ENCODE measurements at places on chromosomes 7 and 10.

DNA sequence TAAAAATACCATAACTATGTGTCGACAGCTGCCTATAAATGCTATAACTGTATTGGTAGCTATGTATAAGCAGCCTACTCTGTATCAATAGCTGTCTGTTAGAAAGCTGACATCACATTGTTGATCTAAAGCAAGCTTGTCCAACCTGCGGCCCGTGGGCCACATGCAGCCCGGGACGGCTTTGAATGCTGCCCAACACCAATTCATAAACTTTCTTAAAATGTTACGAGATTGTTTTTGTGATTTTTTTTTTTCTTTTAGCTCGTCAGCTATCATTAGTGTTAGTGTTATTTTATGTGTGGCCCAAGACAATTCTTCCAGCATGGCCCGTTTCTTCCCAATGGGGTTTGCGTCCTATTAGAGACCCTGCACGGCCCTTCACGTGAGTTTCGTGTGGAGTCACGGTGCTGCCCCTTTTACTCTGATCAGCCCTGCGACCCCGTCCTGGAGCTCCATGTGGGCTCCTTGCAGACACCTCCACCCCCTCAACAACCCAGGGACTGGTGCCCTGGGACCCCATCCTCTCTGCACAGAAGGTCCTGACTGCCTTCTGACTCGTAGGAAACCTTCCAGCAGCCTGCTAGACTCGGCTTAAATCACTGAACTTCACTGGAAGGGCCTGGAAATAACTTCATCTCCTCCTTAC is 4.5 kb upstream of the PRKAR1B start:
- no peak for DNase-seq

DNA sequence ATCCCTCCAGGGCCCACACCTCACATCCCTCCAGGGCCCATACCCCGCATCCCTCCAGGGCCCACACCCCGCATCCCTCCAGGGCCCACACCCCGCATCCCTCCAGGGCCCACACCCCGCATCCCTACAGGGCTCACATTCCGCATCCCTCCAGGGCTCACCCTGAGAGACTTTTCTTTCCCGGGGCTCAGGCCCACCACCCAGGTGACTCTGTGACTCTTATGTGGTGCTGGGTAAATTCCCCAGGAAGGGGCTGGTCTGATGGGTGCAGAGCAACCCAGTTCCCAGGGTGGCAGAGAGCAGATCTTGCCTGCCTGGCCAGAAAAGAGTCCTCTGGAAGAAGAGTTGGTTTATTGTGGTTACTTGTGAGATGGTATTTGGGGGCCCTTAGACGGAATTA is 290.7 kb downstream of the TCERG1L start:
- DNase-seq: no peak

- no peak for DNase-seq
These were observed 151.0 kb upstream of the ZNF92 start for GRCh38 chr7:65222655-65223054.

DNA sequence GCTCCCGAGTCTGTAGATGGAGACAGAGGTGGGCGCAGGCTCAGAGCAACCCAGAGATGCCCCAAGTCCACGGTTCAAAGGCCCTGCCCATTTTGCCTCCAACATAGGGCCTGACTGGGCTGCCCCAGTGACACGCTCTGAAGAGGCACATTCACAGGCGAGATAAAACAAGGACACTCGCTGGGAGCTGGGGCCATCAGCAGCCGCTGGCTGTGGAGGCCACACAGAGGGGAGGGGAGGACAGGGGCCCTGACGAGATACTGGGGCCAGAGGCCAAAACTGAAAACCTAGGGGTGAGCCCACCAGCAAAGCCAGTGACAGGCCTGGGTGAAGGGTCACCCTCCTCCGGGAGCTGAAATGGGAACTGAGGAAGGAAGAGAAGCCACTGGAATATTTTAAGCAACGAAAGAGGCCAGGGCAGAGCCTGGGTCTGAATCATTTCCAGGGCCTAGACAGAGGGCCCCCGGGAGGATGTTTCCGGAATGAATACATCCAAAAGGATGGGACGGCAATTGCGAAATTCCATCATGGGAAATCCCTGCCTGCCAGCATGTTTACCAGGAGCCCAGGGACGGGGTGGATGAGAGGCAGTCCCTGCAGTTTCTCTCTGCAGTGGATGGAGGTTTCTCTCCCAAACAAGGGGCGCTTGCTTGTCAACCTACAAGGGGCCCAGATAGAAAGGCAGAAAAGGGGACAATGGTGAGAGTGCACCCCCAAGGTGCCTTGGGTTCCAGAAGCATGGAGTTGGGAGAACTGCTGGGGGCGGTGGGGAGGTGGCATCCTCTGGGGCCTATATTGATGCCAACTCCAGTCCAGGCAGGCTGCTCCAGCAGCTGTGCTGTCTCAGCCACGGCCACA is 29.0 kb upstream of the HSPA12A start:
- no peak for DNase-seq

GRCh38 chr10:93992400-93993030 is 1.2 kb upstream of the PLCE1 start:
- no peak for DNase-seq

DNA sequence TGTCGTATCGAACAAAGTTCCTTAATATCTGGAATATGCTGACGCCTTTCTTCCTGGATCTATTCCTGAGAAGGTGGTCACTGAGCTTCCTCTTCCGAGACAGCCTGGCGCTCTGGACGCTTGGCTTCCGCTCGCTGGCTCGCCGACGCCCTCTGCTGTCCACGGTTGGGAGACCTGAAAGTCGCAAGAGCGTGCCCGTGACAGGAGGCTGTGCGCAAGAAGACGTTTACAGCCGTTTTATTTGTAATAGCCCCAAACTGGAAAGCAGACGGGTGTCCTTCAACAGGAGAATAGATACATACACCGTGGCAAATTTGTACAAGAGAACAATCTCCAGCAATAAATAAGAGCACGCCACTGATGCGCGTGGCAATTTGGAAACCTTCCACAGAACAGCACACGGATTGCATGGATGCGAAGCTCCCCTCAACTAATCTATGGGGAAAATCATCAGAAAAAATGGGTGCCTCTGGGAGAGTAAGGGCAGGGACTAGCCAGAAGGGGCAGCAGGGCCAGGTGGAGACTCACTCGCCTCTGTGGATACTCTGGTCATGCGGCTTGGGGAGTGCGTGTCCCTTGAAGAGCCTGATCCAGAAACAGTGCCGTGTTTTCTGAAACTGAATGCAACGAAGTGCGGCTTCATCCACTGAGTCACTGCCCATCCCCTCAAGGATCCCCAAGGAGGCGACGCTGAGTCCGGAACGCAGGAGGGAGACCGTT is 41.5 kb upstream of the BNIP3 start:
- DNase-seq: peak; percentile 64

DNA sequence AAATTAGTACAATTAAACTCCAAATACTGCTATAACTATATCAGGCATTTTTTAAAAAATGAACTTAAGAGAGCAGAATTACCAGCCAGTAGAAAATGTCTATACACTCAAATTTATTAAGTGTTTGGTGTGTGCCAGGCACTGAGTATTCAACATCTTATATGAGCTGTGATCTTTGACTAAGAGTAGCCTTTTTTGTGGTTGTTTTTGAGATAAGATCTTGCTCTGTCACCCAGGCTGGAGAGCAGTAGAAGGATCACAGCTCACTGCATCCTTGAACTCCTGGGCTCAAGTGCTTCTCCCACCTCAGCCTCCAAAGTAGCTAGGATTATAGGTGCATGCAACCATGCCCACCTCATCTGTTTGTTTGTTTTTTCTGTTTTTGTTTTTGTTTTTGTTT is 102.5 kb upstream of the CELF2 start:
- no peak for DNase-seq

DNA sequence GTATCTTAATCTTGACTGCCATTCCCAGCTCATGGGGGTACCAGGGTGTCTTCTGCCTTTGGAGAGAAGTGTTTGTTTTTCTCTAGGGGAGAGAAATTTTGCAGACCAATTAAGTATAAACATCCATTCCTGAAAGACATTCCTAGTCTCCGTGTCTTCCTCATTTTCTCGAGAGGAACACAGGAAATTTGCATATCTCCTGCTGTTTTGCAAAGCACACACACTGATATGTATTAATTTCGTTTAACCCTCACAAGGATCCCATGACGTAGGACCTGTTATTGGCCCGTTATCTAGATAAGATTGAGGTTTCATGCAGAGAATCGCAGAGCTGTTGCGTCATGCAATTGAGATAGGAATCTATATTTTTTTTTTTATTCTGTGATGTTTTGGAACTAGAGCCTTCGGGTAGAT is 944 bp downstream of the RHBDD2 start:
- DNase-seq: no peak

DNA sequence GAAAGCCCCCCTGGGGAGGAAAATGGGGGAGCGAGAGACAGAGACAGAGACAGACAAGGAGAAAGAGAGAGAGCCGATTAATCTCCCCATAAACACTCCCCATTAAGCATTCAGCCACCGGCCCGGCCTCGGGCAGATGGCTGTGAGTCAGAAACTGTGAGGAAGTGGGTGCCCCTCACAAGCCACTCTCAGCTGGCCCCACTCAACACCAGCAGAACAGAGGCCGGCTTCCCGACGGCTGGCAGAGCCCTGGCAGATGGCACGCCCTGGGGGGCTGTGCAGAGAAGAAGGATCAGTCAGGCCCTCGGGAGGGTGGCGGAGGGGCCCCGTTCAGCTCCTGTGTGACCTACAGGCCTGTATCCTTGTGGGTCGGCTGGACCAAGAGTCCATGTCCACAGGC is 41.2 kb downstream of the CAMK2B start:
- DNase-seq: no peak

DNA sequence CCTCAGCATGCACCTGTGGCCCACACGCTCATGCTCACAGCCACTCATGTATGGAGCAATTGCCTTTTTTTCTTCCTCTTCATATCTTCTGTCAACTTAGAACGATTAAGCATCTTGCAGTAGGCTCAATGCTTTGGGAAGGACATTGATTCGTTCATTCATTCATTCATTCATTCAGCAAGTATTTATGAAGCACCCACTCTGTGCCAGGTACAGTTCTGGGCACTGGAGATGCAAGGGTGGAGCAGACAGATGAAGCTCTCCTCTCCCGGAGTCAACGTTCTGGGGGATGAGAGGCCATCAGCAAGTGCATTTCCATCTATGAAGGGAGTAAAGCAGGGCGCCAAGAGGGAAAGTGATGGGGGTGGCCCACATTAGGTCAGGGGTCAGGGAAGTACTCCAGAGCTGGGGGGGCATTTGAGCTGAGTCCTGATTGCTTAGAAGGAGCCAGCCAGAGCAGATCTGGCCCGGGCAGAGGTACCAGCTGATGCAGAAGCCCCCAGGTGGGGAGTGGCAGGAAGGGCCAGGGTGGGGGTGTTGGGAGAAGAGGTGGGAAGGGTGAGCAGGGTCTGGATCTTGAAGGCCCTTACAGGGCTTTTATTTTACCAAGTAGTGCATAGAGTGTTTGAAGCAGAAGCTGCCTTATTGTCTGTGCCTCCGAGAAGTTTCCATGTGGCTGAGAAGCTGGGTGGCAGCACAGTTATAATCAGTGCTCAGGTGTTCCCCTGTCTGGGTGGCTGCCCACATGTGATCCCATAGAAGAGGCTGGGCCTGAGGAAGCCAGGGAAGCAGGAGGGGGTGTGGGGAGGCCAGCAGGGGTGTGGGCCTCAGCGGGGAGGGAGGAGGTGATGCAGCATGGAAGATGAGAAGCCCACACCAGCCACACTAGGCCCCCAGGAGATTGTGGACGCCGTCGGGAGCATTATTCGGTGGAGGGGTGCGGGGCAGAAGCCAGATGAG is 36.2 kb downstream of the CHST3 start:
- DNase-seq: no peak

DNA sequence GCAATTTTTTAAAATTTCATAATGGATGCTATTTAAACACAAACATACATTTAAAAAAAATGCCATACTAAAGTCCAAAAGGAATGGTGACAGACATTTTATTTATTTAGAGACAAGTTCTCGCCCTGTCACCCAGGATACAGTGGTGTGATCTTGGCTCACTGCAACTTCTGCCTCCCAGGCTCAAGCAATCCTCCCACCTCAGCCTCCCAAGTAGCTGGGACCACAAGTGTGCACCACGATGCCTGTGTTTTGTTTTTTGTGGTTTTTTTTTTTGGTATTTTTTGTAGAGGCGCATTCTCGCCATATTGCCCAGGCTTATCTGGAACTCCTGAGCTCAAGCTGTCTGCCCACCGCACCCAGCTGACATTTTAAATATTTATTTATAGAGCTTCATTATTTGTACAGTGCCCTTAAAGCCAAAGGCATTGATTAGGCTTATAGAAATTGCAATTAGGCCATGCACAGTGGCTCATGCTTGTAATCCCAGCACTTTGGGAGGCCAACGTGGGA is 703.5 kb downstream of the AUTS2 start:
- DNase-seq: no peak

GRCh38 chr7:101518336-101518735 is 110.8 kb downstream of the MYL10 start:
- no peak for DNase-seq

DNA sequence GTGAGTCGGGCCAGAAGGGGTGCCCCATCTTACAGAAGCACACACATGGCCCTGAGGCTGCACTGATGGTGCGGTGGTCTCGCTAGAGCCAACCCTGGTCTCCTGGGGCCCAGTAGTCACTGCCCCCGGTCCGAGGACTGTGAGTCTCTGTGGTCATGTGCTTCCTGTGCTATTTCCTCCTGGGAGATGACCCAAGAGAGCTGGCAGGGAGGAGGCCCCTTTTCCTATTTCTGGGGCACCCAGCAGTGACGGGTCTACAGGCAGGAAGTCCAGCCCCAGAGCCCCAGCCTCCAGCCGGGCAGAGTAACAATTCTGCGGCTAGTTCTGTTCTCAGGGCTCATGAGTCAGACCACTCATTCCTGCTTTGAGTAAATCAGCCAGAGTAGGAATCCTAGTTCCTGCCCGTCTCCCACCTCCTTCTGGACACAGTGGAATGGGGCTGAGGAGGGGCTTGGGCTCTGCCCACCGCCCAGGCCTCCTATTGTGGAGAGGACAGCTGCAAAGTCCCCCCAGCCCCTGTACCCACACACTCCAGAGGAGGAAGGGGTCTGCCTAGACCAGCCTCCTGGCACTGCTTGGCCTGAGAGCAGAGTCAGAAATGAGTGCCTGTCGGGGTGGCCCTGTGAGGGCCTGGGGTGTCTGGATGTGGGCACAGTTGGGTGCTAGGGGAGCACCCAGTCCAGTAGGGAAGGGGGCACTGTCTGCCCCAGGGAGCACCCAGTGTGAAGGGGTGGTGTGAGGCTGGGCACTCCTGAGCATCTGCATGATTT is 80.5 kb upstream of the PPIF start:
- DNase-seq: no peak

DNA sequence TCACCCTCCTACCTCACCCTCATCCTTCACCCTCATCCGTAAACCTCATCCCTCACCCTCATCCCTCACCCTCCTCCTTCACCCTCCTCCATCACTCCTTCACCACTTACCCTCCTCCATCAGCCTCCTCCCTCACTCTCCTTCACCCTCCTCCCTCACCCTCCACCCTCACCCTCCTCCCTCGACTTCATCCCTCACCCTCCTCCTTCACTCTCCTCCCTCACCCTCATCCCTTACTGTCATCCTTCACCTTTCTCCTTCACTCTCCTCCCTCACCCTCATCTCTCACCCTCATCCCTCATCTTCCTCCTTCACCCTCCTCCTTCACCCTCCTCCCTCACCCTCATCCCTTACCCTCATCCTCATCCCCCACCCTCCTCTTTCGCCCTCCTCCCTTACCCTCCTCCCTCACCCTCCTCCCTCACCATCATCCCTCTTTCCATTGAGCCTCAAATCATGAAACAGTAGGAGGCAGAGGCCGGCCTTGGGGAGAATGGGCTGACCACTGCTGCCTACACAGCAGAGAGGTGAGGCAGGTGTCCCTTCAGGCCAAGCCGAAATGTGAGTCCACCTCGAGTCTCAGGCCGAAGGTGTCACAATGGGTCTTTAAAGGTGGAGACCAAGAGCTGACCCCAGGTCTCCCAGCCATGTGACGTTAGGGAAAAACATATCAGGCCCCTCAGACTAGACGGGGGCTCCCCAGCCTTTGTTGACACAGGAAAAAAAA is 53.0 kb downstream of the PDGFA start:
- DNase-seq: no peak

GRCh38 chr7:40833888-40834234 is 699.1 kb downstream of the SUGCT start:
- no peak for DNase-seq
